ENCODE measurements at places on chromosomes 13 and 19.

GRCh38 chr19:33374236-33374714, 766 bp downstream of the CEBPG start:
- peak; percentile 51 for DNase-seq

- no peak for DNase-seq
Measured at GRCh38 chr13:91544723-91545122, 146.3 kb downstream of the GPC5 start.

GRCh38 chr13:110242615-110243014, 64.3 kb downstream of the COL4A1 start:
- no peak for DNase-seq

- no peak for DNase-seq
Measured at GRCh38 chr19:8488365-8488764, 14.1 kb downstream of the PRAM1 start.

GRCh38 chr13:98270819-98271218, 93.8 kb upstream of the RNF113B start:
- DNase-seq = no peak

DNA sequence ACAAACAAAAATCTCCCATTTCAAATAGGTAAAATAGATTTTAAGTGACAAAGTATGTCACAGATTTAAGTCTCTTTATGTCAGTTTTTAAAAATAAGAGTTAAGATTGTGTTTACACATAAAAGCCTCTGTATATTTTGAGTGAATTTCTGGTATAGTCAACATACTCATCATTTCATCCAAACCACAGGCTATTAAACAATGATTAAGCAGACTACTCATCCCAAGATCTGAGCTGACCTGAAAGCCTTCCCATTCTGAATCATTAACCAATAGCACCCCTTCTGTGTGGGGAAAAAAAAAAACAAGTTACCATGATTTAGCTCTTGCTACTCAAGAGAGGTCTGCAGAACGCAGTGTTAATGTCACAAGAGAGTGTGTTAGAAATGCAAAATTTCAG, 284.4 kb upstream of the NBEA start:
- no peak for DNase-seq

DNA sequence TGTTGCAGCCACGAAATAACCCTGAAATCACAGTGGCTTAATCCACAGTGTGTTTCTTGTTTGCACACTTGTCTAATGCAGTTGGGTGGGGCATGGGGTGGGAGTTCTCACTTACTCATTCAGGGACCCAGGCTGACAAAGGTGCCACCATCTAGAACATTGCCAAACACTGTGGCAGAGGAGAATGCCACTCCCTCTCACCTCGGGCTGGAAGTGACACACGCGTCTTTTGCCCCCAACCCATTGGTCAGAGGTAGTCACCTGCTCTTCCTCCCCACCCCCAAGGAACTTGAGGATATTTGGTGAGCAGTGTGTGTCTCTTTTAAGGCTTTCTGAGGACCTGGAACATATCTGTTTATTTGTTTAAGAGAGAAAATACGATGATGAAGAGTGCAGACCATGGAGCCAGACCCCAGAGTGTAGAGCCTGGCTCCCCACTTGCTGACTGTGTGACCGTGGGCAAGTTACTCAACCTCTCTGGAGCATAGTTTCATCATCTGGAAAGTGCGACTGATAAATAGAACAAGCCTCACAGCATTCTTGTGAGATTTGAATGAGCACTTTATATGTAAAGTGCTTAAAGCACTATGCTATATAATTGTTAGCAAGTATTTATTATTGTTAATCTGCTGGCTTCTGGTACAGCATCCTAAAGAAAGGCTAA, 17.4 kb downstream of the GPR183 start:
- DNase-seq = no peak

DNA sequence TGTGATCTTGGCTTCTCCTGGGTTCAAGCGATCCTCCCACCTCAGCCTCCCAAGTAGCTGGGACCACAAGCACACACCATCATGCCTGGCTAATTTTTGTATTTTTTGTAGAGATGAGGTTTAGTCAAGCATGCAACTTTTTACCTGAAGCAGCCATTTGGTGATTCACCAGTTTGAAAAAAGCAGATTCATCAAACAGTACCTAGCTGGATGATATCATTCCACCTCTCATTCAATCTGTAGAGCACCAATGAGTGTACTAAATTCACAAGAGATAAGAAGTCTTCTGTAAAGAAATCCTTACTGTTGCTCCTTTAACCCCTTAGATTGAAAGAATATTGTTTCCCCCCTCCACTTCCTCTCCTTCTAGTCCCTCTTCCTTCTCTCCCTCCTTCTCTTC, 261.1 kb upstream of the RFC3 start:
- no peak for DNase-seq

DNA sequence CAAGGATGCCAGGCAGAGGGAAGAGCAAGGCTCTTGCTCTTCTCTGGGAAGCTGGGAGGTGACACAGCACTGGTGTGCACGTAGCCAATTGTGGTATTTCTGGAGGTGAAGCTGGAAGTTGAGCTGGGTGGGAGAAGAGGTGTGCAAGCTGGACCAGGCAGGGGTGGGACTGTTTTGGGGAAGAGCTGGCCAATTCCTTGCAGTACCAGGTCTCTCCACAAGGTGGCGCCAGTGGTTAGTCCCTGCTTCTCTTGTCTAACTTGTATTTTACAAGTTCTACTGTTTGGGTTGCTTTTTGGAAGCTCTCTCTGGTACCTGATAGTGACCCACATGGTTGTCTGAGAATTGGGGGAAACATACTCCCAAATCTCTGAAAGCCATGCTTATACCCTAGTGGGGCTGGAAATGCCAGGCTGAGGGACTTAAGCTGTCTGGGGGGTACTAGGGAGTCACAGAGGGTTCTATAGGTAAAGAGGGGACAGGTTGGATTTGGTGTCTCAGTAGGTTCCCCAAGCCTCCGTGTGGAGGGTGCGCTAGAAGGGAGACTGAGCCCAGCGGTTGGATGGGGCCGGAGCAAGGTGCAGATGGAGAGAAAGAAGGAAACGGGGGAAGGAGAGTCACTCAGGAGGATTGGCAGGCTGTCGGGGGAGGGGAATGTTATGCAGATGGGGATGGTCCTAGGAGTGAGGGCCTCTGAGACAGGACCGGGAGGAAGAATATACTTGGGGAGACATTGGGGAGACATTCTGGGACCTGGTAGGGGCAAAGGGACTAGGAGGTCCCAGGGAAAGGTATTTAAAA, 3.0 kb downstream of the HPN start:
- no peak for DNase-seq

DNA sequence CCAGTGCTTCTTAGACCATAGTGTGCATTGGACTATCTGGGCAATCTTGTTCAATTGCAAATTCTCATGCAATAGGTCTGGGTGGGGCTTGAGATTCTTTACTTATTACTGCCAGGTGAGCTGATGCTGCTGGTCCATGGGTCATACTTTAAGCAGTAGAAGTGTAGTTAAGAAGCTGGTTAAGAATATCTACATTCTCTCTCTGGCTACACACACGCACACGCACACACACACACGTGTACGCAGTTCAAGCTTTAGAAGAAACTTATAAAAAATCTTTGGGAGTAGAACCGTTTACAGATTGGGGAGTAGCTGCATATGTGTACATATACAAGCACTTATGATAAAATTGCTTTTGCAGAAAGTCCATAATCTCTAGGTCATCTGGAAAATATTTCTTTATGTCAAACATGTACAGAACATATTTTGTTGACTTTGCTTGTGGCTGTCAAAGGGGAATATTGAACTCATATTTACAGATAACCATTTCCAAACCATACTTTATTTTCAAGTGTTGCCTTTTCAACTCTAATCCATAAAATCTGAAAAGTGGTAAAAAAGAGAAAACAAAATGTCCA, 99.7 kb downstream of the GPC6 start:
- DNase-seq = no peak

DNA sequence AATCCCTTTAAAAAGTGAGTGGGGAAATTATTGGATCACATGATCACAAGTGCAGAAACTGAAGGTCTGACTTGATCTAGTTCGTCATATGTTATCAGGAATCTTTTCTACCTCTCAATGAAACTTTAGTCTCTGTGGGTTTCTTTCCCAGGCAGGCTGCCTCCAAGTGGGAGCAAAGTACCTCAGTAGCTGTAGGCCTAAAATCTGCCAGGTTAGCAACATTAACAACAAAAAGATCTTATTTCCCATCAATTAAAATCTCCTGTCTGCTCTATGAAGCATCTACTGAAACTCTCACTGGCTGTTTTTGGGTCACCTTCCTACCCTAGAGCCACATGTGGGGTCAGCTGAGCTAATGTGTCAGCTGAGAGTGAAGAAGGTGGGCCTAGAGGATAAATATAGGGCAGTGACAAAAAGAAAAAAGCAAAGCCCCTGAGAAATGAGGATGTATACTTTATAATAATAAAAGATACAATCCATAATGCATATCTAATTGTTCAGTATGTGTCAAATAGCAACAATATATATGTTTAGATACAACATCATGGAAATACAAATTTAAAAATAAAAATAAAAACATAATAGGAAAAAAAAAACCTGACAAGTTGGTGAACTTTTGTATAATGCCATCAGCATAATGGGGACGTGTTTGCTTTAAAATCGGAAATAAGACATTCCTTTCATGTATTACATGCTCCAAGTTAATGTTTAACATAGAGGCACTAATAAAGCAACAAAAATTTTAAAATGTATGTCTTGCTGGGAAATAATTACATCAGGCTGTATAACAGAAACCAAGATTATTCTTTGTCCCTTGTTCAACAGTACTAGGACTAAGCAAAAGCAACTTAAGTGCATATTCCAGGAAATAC, 141.1 kb downstream of the GPC5 start:
- DNase-seq = no peak

DNA sequence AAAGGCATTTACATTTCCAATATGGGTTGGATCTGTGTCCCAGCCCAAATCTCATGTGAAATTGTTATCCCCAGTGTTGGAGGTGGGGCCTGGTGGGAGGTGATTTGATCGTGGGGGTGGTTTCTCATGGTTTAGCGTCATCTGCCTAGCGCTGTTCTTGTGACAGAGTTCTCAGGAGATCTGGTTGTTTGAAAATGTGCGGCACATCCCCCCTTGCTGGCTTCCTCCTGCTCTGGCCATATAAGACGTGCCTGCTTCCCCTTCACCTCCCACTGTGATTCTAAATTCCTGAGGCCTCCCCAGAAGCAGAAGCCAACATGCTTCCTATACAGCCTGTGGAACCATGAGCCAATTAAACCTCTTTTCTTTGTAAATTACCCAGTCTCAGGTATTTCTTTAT, 126.2 kb upstream of the FNDC3A start:
- DNase-seq = no peak

DNA sequence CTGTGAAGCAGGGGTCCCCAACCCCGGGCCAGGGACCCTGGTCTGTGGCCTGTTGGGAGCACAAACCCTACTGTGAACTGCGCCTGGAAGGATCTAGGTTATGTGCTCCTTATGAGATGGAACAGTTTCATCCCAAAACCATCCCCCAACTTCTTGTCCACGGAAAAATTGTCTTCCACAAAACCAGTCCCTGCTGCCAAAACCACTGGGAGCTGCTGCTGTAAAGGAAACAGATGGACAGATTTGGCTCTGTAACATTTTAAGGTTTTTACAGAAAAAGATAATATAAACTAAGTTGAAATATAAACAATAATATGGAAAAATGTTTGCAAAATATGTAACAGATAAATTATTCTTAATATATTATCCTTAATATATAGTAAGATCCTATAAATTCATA, 73.7 kb downstream of the COG6 start:
- DNase-seq = no peak

DNA sequence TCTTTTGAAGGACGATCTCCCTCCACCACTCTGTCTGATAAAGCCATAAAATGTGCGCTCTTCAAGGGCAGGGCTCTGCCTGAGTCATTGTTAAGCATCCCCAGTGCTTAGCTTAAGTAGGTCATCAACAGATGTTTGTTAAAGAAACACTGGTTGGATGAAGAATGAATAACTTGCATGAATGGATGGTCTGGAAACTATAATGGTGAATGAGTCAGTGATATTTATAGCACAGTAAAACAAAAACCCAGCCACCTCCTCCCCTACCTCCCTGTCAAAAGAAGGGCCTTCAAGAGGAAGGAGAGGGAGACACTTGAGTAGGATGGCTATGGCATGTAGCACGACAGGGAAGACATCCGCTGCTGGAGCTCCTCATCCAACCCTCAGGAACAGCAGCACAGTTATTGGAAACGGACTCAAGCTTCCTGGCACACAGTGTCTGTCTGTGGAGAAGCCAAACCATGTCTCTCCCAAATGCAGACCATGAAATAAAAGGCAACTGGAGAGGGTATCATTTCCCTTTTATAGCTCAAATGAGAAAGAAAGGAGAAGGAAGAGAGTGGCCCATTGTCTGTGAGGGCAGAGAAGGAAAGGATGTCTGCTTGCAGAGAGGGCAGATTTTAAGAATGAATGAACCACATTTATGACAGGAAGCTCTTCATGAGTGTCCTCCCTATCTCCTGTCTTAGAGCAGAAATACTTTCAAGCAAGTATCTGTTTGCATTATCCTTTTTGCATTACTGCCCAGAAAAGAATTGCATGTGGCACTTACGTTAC, 183.5 kb upstream of the UBL3 start:
- DNase-seq = no peak

DNA sequence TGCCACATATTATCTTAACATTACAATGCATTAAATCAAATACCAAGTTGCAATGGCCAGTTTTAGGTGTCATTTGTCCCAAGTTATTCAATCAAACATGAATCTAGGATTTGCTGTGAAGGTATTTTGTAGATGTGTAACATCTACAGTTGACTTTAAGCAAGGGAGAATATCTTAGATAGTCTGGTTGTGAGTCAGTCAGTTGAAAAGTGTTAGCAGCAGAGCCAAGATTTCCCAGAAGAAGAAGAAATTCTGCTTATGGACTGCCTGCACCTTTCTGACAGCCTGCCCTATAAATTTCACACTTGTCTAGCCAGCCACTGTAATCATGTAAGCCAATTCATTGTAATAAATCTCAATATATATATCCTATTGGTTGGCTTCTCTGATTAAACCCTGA, 41.3 kb upstream of the INTS6 start:
- DNase-seq = no peak

DNA sequence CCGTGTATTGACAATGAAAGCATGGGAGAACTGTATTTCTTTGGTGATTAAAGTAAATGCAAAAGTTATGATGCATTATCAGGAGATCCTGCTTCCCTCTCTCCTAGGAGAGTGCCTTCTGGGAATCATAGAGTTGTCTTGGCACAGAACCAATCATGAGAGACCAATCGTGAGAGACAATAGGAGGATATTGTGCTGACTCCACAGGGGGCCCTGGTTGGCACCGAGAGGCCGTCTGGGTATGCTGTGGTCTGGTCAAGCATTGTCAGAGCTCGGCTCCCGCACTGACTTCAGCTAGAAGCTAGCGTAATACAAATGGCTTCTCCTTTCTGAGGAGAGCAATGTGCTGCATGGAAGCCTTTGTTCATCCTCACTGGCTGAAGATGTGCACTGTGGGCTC, 131.5 kb upstream of the GJB6 start:
- no peak for DNase-seq

- DNase-seq = peak; percentile 86
Measured at GRCh38 chr13:30752201-30752797, 17.0 kb downstream of the ALOX5AP start.
